ENCODE measurements at places on chromosomes 3 and 15.

- no peak for DNase-seq
Measured at GRCh38 chr15:82649226-82649999, 2.2 kb upstream of the CPEB1 start.

DNA sequence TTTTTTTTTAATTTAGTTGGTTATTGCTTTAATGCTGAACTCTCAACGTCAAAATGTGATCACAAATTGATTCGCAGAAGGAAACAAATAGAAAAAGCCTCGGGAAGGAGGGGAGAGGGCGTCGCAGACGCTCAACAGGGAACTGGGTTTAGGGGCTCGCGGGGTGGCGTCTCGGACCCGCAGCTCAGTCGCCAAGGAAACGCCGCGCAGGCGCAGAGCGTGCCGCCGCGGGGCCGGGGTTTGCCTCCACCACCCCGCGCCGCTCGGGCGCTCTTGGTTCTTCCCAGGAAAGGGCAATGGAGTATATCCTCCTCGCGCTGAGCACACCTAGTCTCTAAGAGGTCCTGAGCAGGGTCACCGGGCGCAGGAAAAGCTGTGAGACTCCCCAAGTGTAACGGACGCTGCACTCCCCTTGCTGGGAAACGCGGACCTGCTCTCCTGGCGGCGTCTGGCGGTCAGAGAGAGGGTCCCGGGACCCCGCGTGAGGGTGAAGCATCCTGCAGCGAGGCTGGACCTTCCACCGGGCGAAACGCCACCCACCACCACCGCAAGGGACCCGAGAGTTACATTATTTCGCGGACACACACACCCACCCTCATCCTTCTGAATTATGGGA, 753 bp downstream of the PLCH1 start:
- peak; percentile 33 for DNase-seq

DNA sequence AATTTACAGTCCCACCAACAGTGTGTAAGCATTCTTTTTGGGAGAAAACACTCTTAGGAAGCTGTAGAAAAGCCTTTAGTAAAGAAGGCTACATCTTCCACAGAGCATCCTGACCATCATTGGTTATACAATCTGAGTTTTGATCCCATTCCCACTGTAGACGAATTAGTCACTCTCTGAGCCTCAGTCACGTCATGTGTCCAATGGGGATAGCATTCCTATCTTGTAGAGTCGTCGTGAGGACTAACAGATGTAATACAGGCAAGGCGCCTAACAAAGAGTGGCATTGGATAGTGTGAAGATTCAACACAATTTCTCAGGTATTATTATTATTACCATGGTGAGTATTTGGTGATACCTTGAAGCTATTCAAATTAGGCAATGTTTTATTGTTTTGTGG, 44.0 kb upstream of the ALDH1A3 start:
- DNase-seq, result no peak

- DNase-seq, result no peak
Measured at GRCh38 chr3:168096210-168096652, 507 bp upstream of the GOLIM4 start.

DNA sequence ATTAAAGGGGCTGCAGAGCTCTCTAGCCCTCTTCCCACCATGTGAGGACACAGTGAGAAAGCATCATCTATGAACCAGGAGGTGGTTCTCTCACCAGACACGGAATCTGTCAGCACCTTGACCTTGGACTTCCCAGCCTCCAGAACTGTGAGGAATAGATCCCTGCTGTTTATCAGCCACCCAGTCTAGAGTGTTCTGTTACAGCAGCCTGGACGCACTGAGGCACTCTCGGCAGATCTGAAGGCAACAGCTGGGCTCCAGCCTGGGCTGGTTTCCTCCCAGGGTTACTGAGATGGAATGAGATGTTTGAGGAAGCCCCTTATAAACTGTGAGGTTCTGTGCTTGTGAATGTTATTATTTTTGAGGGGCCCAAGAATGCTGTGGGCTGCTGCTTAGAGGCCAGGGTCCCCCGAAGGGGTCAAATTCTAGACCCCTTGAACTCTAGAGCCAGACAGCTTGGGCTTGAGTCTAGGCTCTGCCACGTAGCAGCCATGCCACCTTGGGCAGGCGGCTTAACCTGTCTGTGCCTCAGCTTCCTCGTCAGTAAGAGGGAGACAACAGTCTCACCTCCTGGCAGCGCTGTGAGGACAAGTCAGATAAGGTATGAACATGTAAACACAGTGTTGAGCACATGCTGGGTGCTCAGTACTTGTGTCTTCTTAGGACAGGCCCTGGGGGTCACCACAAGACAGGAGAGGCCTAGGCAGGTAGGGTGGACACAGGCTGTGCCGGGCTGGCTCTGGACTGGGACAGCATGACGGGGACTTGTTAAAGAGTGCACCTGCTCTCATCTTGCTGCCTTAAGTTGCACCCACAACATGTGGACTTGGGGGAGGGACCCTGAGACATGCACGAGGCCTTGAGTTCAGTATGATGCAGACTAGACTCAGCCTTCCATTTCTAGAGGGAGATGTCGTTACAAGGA, 49.2 kb downstream of the MGLL start:
- DNase-seq, result no peak

DNA sequence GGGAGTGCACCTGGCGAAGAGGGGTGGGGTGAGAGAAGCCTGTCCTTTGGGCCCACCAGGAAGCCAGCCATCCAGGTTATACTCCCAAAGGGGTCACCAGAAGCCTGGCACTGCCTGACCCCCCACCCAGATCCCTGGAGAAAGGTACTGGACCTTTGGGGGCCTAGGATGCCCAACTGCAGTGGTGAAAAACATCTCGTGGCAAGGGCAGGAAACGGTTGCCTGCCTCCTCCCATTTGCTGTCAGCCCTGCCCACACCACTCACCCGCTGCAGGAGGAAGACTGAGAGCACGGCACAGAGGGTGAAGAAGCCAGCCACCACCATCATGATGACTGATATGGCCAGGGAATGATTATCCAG, 2.2 kb upstream of the ULK3 start:
- peak; percentile 66 for DNase-seq

DNA sequence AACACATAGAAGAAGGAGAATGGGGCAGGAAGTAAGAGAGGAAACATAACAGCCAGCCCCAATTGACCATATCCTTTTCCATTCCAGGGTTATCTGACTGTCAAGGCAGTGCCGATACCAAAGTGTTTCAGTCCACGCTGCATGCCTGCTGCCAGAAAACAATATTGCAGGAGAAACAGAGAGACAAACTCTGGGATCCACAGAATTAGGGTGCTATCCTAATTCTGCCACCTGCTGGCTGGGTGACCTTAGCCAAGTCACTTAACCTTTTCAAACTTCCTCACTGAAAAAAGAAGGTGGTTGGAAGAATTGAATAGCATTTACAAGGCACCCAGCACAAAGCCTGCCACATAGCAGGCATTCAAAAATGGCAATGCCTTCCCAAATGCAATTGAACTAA, 32.0 kb downstream of the GLB1 start:
- DNase-seq, result peak; percentile 53

- DNase-seq, result no peak
Measured at GRCh38 chr15:66155065-66155464, 98.5 kb downstream of the MEGF11 start.

GRCh38 chr3:102444101-102444500, 9.3 kb downstream of the ZPLD1 start:
- DNase-seq, result no peak

- DNase-seq, result no peak
Measured at GRCh38 chr3:30356866-30357753, 249.3 kb upstream of the TGFBR2 start.

- no peak for DNase-seq
Measured at GRCh38 chr15:57245130-57245529, 131.2 kb upstream of the CGNL1 start.

GRCh38 chr3:128372281-128372680, 94.4 kb downstream of the DNAJB8 start:
- DNase-seq, result no peak

- no peak for DNase-seq
Measured at GRCh38 chr15:74397239-74398068, 30.0 kb upstream of the CYP11A1 start.

DNA sequence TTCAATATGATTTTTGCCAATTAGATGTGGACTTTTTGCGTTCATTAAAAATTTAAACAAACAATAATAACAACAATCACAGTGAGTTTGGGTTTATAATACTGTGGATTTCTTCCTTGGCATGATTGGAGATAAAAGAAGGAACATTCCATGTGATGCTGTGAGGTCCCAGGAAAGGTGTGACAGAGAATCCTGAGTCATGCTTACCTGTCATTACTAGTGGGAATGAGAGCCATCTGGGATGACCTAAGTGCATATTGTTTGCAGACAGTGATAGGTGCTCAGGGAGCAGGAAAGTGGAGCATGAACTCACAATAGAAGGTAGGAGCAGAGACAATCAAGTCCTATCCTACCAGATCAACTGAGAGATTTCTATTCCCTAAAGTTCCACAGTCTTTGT, 766.5 kb upstream of the CFAP20DC start:
- DNase-seq, result no peak

DNA sequence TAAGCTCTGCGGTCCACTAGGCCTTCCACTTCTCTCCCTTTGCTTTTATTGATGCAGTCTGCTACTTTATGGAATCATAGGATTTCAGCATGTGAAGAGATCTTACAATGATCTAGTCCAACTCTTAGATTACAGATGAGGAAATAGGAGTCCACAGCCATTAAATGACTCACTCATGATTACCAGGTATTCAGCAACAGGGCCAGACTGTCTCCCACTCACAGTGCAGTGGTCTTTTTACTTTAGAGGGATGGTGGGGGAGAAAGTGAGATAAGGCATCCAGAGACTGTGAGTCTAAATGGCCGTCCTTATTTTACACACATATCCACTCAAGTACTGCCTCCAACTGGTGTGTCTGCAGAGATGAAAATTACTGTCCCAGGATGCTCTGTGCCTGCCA, 88.5 kb upstream of the SKOR1 start:
- DNase-seq, result no peak

- no peak for DNase-seq
Measured at GRCh38 chr3:190101320-190102011, 19.2 kb downstream of the P3H2 start.

DNA sequence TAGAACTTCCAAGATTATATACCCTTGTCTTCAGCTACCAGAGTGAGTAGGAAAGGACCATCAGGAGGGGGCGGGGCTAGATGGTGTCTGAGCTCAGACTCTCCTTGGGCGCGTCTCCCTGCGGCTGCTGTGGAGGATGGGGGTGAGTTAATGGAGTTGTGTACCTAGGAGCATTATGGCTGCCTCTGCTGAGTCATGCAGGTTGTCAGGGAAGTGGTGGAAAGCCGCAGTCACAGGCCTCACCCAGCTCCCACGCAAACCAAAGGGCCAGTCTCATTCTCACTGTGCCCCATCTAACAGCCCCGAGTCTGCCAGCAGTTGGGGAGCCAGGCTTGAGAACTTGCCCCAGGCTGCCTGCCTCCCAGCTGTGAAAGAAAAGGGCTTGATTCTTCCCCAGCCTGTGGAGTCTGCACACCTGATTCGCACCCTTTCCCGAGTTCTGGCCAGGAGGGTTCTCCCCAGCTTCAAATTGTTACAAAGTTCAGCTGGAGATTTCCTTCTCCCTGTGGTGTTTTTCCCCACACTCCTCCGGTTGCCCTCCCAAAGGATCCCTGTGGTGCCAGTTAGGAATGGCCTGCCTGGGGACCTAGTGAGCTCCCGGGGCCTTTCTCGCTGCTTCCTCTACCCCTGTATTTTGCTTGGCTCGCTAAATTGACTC, 143.3 kb downstream of the HCN4 start:
- peak; percentile 33 for DNase-seq

- no peak for DNase-seq
Measured at GRCh38 chr3:81214631-81215030, 546.8 kb downstream of the GBE1 start.

- no peak for DNase-seq
Measured at GRCh38 chr3:161798016-161798415, 301.4 kb downstream of the OTOL1 start.

DNA sequence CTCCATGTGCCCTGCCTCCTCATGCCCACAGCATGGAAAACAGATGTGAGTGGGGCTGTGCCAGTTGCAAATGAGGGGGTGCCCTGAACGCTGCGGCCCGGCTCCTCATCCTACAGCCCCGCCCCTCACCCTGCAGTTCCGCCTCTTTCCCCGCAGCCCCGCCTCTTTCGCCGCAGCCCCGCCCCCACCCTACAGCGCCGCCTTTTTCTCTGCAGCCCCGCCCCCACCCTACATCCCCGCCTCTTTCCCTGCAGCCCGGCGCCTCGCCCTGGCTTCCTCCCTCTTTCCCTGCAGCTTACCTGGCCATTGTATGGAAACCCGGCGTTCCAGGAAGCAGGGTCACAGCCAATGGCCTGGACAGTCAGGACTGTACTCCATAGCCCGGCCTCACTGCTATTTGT, 284.9 kb downstream of the TLE3 start:
- no peak for DNase-seq

GRCh38 chr3:196272826-196273225, 14.7 kb downstream of the PCYT1A start:
- no peak for DNase-seq

GRCh38 chr15:86854176-86854575, 774.5 kb downstream of the AGBL1 start:
- no peak for DNase-seq

DNA sequence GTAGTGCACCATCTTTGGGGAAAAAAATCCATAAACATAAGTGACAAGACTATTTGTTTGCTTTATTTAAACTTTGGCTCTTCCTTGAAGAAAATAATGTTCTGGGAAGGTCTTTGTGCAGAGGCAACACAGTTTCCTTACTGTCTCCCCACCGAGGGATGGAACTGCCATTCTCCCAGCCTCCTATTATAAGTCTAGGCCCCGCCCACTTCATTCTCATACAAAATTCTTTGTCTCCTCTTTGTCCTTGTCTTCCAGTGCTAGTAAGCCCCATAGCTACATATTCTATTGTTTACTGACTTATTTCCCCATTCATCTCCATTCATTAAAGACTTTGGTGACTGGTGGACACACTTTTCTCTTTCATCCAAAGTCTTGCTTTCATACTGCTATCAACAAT, 316.5 kb upstream of the ROBO2 start:
- DNase-seq, result no peak

GRCh38 chr3:35718921-35719320, 79.6 kb downstream of the ARPP21 start:
- DNase-seq, result no peak

GRCh38 chr3:189748046-189748445, 116.9 kb downstream of the TP63 start:
- no peak for DNase-seq

DNA sequence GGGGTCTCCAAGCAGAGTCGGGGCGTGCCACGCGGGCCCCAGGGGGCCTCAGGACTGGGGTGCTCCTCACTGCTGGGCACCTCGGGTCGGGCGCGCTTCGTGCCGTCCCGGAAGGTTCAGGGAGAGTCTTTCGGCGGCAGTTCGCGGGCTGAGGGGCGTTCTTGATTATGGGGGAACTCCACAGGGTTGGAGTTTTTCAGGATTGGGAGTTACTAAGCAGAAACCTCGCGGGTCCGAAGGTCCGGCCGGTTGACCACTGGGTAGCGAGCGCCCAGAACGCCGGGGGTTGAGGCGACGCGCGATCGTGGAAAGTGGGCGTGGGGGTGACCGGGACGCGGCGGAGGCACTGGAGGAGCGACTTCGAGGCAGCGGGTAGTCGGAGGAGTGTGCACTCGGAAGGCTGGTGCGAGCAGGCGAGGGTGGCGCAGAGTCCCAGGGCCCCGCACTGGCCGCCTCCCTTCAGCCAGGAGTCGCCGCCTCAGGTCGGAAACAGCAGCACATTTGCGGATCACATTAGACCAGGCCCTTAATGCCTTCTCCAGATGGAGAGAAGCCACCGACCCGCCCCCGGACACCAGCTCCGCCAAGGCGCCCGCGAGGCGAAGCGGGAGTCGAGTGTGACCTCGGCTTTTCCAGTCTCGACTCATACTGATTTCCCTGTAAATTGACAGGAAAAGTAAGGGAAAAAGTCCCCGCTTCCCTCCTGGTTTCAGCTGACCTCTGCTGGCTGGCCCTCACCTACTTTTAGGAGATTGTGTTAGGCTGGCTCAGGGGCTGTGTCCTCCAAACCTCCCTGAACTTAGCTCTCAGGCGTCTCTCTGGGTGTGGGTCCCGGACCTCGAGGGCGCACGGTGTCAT, 685 bp downstream of the ADAMTSL3 start:
- DNase-seq, result no peak
